ENCODE measurements at places on chromosomes 13 and 19.

DNA sequence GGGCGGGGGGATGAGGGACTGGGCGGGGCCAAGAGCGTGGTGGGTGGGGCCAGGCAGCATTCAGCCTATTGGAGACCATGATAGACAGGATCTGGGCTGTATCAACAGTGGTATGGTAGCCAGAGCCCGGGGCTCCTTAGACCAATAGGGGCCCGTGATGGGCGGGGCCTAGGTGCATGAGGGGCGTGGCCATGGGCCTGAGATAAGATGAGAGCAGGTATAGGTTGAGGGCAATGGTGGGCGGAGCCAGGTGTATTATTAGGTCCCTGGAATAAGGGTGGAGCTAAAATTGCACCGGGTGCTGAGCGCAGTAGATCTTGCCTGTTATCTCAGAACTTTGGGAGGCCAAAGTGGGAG is 5.3 kb downstream of the ABCA7 start:
- DNase-seq = peak; percentile 83

DNA sequence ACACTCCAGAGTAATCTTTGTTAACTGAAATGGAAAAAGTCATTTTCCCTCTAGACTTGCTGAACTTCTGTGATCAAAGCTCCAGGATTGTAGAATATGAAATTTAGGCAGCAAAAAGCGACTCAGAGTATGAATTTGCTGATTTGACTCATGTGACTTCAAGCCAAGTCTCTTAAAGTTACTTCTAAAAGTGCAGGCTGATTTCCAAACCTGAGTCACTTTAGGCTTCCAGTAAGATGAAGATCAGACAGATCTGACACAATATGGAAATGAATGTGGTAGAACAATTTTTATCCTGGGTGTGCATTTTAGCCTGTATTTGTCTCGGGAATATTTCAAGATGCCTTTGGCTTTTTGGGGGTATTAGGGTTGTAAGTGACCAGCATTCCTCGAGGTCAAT is 151.0 kb upstream of the TMTC4 start:
- no peak for DNase-seq

DNA sequence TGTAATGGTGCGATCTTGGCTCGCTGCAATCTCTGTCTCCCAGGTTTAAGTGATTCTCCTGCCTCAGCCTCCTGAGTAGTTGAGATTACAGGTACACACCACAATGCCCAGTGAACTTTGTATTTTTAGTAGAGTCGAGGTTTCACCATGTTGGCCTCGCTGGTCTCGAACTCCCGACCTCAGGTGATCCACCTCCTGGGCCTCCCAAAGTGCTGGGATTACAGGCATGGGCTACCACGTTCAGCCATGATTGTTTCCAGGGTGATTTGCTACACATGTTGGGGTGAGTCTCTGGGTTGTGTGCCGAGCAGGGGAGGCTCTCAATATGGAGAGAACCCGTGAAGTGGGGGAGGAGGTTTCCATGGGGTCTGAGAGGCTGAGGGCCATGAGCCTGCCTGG is 24.8 kb upstream of the CEACAM21 start:
- DNase-seq = no peak

- no peak for DNase-seq
Measured at GRCh38 chr13:20446405-20446804, 79.3 kb downstream of the CRYL1 start.

DNA sequence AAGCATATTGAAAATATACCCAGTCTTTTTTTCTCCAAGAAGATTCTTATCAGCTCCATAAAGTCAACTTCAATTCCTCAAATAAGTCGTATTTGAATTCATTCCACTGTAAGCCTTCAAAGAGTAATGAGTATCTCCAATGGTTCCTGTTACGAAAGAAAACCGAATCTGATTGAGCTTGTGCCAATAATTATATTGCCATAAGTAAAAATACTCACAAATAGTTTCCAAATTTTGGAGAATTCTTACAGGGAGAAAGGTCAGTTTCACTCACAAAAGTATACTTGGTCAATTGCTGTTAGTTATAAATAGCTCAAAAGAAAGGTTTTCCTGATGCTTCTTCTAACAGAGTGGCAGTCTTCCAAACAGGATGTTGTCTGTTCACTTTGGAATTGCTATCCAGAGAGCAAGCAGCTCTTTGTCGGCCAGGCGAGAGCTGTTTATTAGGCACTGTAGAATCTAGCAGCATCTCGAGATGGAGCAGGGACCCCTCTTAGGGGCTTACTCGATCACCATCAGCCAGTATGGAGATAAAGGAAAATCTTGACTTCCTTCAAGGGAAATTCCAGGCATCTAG is 13.5 kb downstream of the ERICH4 start:
- DNase-seq = no peak

DNA sequence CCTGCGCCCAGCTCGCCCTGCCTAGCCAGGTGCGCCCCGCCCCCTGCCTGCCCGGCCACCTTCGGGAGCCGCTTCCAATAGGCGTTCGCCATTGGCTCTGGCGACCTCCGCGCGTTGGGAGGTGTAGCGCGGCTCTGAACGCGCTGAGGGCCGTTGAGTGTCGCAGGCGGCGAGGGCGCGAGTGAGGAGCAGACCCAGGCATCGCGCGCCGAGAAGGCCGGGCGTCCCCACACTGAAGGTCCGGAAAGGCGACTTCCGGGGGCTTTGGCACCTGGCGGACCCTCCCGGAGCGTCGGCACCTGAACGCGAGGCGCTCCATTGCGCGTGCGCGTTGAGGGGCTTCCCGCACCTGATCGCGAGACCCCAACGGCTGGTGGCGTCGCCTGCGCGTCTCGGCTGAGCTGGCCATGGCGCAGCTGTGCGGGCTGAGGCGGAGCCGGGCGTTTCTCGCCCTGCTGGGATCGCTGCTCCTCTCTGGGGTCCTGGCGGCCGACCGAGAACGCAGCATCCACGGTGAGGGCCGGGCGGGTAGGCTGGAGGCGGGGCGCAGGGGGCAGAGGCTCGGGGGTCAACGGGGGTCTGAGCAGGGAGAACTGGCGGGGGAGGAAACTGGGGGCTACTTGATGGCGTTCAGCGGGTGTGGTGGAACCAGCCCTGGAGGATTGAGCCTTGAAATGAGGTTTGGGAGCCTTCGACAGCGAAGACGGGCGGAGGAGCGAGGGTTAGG is at the start of gene SPINT2:
SPINT2 (plus strand) TSS at position 88 of the 727 bp plus-strand sequence; CDS start at position 408, 320 bp downstream.
- peak; percentile 68 for DNase-seq

- no peak for DNase-seq
Measured at GRCh38 chr19:2600914-2601870, 101.3 kb downstream of the GNG7 start.

DNA sequence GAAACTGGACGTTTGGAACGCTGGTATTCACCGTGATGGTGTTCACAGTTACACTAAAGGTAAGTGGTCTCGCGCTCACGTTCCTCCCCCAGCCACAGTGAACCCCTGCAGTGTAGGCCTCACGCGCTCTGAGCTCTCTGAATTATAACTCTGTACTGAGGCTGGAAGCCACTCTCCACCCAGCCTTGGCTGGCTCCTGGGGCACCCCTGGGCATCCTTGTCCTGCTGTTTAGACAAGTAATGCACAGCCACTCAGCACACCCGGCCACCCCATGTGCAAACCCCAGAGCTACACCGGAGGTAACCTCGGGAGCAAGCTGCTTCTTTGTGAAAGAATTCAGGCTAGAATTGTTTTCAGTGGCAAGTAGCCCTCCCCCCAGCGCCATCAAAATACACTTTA is 97.3 kb upstream of the MCF2L start:
- DNase-seq = no peak

DNA sequence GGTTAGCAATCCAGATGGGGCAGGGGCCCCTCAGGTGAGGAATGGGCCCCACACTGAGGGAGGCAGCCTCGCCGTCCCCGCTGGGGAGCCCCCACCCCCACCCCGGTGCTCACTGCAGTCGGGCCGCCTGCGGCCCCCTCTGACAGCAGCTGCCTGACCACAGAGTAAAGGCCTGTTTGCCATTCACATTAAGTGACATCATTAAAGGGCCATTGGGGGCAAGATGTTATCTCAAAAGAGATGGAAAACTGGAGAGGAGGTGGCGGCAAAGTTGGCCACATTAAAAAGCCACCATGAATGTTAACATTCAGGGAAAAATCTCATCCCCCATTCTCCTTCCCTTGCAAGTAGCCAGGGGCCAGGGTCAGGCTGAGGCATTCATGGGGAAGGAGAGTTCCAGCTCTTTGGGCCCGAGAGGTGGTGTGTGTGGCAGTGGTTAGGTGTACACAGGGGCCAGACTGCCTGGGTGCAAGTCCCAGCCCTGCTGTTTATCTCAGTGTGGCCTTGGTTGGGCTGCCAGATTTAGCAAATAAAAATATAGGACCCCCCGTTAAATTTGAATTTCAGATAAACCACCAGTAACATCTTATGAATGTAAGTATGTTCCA is 20.9 kb downstream of the VSTM2B start:
- no peak for DNase-seq

DNA sequence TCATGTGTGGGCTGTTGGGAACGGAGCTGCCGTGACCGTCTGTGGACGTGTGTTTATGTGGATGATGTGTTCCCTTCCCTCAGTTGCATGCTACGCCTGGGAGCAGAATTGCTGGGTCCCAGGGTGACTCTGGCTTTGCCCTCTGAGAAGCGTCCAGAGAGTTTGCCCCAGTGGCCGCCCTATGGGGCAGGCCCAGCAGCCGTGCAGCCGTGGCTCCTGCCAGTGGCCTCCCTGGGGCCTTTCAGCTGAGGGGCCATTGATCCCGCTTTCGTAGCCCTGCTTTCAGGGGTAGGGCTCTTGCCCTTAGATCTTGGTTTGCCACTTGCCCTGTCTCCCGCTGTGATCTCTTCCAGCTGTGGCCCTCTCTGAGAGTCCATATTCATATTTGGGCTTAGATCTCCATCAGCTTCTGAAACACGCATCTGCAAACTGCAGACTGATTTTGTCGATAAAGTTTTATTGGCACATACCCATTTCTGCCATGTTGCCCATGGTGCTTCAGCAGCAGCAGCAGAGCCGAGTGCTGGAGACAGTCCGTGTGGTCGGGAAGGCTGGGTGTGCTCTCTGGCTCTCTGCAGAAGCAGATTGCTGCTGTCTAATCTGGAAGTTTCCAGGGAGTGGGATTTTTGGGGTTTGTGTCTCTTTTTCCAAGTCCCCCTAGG is 17.6 kb downstream of the GNA11 start:
- no peak for DNase-seq

GRCh38 chr13:110421696-110422385 is 114.8 kb downstream of the COL4A2 start:
- no peak for DNase-seq

DNA sequence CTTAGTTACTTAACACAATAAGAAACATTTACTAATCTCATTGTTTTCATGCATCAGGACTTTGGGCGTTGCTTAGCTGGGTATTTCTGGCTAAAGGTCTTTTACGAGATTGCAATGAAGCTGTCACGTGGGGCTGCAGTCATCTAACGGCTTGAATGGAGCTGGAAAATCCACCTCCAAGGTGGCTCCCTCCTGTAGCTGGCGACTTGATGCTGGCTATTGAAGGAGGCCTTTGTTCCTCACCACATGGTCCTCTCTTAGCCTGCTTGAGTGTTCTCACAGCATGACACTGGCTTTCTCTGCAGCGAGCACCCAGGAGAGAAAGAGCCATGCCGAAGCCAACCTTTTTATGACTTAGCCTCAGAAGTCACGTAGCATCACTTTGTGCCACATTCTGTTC is 92.0 kb downstream of the NHLRC3 start:
- DNase-seq = no peak

GRCh38 chr13:109123971-109124370 is 494.6 kb downstream of the MYO16 start:
- no peak for DNase-seq

GRCh38 chr19:13231663-13232062 is 81.5 kb downstream of the IER2 start:
- DNase-seq = no peak

GRCh38 chr13:29924482-29925350 is 74.3 kb upstream of the UBL3 start:
- DNase-seq = no peak

GRCh38 chr13:36074659-36075058 is 56.5 kb downstream of the DCLK1 start:
- no peak for DNase-seq

GRCh38 chr19:56930647-56931535 is 90.4 kb upstream of the PEG3 start:
- no peak for DNase-seq

DNA sequence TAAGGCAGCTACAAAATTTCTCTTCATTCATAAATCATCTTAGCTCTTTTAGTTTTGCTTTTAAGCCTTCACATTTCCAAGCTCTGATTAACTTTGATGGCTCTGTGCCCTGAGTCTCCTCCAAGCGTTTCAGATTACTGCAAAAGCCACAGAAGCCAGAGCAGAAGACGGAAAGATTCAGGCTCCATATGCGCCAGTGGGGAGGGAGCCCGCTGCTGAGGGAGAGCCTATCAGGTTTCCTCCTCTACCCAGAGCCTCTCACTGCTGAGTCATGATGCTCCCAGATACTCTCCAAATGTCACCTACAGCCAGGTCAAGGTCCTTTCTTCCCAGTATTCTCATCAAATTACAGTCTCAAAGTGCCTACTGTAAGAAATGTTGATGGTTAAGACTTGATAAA is 193.6 kb downstream of the RAP2A start:
- no peak for DNase-seq

- no peak for DNase-seq
Measured at GRCh38 chr19:38247126-38247525, 9.0 kb downstream of the PPP1R14A start.

GRCh38 chr19:33399745-33400681 is 26.5 kb downstream of the CEBPG start:
- DNase-seq = no peak

- no peak for DNase-seq
Measured at GRCh38 chr19:29265436-29265835, 52.5 kb upstream of the UQCRFS1 start.

- DNase-seq = peak; percentile 79
Measured at GRCh38 chr19:7862413-7862951, 11.7 kb downstream of the PRR36 start.

- no peak for DNase-seq
Measured at GRCh38 chr13:58667096-58667495, 1035.6 kb downstream of the PCDH17 start.

DNA sequence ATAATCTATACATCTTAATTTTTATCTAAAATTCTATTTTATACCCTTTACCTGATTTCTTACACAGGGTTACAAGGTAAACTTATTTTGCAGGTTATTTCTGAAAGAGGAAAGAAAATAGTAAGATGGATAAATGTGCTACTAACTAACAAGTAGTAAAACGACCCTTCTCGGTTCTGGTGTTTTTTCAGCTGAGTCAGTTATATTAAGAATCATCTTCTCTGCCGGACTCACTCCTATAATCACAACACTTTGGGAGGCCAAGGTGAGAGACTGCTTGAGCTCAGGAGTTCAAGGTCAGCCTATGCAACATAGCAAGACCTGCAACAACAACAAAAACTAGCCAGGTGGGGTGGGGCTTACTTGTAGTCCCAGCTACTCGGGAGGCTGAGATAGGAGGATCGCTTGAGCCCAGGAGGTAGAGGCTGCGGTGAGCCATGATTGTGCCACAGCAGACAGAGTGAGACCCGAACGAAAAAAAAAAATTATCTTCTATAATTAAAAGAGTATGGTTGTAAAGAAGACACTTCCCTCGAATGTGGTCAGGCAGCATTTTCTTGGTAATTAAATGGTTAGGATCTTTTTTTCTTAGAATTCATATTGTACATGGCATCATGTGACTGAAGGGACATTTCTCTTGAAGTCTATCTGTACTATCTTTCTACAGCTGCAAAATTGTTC is 27.9 kb upstream of the RCBTB2 start:
- DNase-seq = no peak

GRCh38 chr19:4233282-4233853 is 4.0 kb downstream of the EBI3 start:
- peak; percentile 23 for DNase-seq
